Hippocampal formation (tissue), 2 donors: ENCODE measurements at places on chromosomes 7 and 10.

GRCh38 chr7:46352004-46352954 lies 431.2 kb upstream of the IGFBP3 start:
- no peak for DNase-seq

- DNase-seq: no peak
Measured at GRCh38 chr7:1081336-1081735, 6.6 kb upstream of the GPER1 start.

- DNase-seq: no peak
Measured at GRCh38 chr7:148173369-148173768, 417.2 kb upstream of the C7orf33 start.

GRCh38 chr10:62745581-62745980 lies 58.9 kb upstream of the ADO start:
- DNase-seq: no peak

GRCh38 chr10:112532956-112533355 lies 85.9 kb downstream of the VTI1A start:
- no peak for DNase-seq

GRCh38 chr10:82210331-82210730 lies 335.3 kb downstream of the NRG3 start:
- DNase-seq: no peak
